Globus pallidus (tissue), 1 donor: ENCODE measurements at places on chromosomes 11 and 22.

DNA sequence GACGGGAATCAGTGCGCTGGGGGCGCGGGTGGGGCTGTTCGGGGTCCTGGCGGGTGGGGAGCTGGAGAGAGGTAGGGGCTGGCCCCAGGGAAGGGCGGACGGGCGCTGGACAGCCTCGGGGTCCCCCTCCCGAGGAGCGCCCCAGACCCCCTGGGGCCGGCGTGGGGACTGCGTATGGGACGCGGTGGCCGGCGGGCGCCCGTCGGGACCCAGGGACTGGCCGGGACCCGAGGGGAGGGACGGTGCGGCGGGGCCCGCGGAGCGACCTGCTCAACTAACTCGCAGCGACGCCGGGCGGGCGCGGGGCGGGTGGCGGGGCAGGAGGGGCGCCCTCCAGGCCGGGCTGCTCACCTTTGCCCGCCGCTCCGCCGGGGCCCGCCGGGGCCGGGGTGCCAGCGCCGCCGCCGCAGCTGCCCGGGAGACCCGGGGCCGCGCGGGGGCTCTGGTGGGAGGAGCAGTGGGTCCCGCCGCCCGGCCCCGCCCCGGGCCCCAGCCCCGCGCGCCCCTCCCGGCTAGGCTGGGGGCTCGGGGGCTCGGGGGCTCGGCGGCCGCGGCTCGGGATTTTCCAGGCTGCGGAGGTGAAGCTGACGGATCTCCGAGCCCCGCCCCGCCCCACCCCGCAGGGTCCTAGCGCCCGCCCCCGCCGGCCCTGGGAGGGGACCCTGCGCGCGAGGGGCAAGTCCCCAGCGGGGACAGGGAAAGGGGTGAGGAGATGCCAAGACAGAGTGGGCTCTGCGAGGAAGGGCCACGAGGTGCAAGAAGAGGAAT lies 12.3 kb downstream of the STARD10 start:
- no peak for DNase-seq

- DNase-seq = peak; percentile 91
Measured at GRCh38 chr22:38034278-38034882, 22.8 kb upstream of the PICK1 start.

- DNase-seq = no peak
Measured at GRCh38 chr11:128759597-128759996, 65.7 kb downstream of the FLI1 start.

- DNase-seq = no peak
Measured at GRCh38 chr11:69008737-69009440, 4.2 kb downstream of the MRGPRF start.

GRCh38 chr22:27220339-27220738 lies 563.0 kb downstream of the MIAT start:
- DNase-seq = no peak

- DNase-seq = no peak
Measured at GRCh38 chr11:78218707-78219492, 30.2 kb downstream of the USP35 start.

GRCh38 chr11:76723142-76723541 lies 52.6 kb upstream of the LRRC32 start:
- DNase-seq = no peak

DNA sequence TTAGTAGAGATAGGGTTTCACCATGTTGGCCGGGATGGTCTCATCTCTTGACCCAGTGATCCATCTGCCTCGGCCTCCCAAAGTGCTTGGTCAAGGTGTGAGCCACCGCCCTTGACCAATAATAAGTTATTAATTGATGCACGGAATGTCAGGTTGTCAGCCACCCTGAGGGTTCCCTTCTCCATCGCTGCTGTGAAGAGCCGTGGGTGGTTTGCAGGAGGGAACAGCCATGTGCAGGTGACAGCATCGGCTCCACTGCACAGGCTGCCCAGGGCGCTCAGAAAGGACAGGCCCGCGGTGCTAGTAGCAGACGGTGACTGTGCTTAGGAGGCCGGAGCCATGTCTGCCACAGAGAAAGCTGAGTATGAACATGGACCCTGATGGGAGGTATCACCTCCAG lies 814.0 kb downstream of the BRD1 start:
- no peak for DNase-seq

- DNase-seq = no peak
Measured at GRCh38 chr11:8288824-8289491, 25.3 kb upstream of the LMO1 start.

- no peak for DNase-seq
Measured at GRCh38 chr11:108302121-108302785, 79.4 kb downstream of the ATM start.

GRCh38 chr11:15873501-15873900 lies 482.8 kb downstream of the SOX6 start:
- DNase-seq = no peak

DNA sequence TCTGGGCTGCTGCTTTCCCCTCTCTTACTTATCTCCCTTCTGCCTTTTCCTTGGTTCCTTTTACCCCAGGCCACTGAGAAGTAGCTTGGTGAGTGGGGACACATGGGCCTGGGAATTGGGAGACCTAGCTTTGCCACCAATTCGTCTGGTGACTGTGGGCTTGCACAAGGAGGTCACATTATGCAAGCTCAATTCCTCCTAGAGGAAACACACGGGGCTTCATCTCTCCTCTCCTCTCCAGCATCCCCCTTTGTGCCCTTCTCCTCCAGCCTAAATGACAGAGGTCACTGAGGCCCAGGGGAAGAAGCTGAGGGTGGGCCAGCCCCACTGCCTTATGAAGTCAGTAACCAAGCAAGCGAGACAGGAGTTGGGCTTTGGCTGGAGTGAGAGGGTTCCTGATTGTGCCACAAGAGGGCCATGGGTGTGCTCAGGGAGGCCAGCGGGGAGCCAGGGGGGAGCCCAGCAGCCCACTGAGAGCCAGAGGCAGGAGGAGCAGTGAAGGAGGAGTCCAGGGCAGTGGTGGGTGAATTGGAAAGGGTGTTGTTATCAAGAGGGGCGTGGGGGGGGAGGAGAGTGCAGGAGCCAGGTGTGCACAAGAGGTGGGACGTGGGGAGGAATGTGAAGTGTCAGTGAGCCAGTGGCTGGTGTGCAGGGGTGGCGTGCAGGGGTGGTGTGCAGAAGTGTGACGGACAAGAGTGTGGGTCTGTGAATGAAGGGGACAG lies 2.0 kb downstream of the CLCF1 start:
- DNase-seq = no peak

- DNase-seq = no peak
Measured at GRCh38 chr11:123209591-123209990, 14.5 kb upstream of the CLMP start.

- DNase-seq = no peak
Measured at GRCh38 chr11:126410649-126411048, 55.2 kb downstream of the ST3GAL4 start.

- no peak for DNase-seq
Measured at GRCh38 chr11:20360650-20361049, 2.9 kb upstream of the HTATIP2 start.

DNA sequence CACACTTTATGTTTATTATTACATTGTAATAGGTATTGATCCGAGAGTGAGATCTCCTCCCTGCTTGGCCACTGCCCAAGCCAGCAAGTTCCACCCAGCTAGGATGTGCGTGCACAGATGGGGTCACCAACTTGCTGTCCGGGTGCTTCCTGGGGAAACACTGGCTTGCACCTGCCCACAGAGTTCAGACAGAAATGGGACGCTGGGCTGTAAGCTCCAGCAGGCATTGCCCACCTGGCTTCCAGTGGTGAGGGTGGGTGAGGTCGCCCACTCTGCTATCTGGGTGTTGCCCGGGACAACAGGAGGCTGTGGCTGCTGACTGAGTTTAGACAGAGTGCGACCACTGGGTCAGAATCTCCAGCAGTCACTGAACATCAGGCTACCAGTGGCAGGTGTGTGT lies 289.8 kb upstream of the ANO3 start:
- no peak for DNase-seq

- DNase-seq = no peak
Measured at GRCh38 chr11:75654314-75654713, 14.5 kb downstream of the MAP6 start.

- no peak for DNase-seq
Measured at GRCh38 chr11:64684357-64684756, 38.6 kb downstream of the NRXN2 start.

- no peak for DNase-seq
Measured at GRCh38 chr11:93846411-93846810, 4.0 kb downstream of the VSTM5 start.

DNA sequence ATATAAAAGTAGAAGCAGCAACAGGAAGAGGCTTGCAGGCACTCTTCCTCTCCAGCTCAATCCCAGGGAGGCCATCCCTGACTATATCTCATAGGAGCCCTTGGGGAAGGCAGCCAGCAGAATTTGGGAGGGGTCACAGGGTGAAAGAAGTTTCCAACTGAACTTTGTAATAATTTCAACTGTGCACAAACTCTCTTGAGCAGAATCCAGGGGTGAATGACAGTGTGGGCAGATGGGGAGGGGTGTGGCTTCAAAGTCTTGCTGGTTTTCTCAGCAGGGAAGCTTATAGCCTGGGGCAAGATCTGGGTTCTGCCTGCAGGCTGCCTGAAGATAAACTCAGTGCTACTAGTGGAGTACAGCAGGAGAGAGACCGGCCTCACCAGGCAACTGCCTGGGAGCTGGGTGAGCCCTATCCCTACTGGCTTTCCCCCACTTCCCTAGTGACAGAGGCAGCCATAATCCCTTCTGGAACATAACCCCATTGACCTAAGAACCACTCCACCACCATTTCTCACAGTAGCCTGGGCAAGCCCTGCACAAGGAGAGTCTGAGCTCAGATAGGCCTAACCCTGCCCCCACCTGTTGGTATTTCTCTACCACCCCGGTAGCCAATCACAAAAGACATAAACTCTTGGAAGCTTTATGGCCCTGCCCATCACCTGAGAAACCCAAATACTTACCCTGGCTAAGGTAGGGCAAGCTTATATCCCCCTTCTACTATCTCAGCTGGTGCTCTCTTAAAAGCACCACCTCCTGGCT lies 17.8 kb upstream of the TTC12 start:
- DNase-seq = no peak

DNA sequence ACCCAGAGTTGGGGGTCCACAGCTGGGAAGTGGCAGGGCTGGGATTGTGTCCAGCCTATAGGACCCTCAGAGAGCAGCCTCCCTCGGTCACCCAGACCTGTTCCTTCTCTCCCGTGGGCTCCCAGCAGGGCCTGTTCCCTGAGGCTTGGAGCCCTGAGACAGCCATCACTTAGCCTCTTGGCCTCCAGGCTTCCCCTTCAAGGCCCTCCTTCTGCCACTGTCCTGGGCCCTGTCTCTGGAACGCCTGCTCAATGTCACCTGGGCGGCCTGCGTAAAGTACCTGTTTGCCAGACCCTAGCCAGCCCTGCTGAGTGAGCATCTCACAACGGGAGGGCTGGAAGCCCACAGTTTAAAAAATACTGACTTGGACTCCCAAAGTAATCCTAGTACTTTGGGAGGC lies 6.5 kb downstream of the MGAT3 start:
- DNase-seq = no peak

GRCh38 chr11:124079631-124080326 lies 35.5 kb upstream of the VWA5A start:
- no peak for DNase-seq
